ENCODE measurements at places on chromosomes 5 and 9.

DNA sequence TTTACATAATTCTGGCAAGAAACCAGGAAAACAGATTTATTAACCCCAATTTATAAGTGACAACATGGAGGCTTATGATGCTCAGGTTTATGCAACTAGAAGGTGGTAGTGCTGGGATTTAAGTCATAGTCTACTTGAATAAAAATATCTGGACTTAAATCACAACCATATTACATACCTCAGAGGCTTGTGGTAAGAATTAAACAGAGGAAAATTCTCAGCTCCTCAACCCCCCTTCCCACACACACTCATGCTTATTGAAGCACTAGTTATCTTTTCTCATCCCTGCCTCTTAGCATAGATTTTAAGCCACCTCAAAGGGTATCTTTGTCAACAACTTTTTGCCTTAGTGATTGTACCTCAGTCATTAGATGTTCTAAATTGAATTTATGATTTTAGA lies 731.0 kb downstream of the PRELID2 start:
- no peak for DNase-seq

DNA sequence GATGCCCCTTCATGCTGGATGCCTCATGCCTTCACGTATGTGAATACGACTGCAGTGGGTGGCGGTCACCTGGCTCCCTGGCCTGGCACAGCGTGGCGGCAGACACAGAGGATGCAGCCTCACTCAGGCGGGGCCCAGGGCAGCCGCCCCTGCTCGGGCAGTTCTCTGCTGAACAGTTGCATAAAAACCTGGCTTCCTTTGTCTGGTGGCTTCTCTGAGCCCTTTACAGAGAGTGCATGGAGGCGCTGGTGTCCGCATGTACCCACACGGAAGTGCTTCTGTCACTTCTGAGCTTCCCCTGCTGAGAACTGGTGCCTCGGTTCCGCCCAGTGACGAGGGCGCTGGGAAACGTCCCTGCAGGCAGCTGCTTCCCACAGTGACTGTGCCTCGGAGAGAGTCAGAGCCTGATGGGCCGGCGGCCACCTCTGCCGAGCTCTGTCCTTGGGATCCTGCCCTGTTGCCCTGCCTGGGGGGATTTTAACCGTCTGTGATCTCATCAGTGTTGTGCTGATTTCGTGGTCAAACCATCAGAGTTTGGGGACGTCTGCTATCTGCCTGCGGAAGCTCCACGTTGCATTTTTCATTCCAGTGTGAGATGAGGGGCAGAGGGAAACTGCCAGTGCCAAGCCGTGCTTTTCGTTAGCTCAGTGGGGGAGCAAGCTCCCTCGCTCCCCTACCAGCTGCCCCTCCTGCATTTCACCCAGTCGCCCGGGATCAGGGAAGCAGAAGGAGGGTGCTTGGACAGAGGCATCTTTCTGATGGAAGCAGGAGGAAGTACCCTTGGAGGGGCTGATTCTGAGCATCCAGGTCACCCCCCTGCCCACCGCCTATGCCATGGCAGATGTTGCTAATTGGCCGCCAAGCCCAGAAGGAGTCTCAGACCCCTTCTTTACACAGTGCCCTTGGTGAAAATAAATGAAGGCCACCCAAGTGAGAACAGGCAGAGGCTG lies 153.0 kb upstream of the COL5A1 start:
- DNase-seq: no peak

GRCh38 chr9:16825971-16826625 lies 44.4 kb downstream of the BNC2 start:
- no peak for DNase-seq

DNA sequence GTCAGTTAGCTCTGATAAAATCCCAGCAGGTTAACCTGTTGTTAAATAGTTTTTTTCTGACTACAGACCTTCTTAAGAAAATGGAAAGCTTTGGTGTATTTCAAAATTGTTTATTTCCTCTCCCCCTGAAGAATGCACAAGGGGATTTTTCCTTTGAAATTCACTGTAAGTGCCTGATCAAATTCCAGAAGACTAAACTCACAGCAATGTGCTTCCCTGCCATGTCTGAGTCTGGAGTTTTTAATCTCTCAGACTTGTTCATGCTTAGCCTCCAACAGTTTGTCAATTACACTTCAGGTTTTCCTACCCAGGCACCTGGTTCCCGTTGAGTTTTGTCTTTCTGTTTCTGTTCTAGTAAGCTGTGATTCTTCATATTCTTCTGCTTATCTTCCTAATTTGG lies 961.6 kb upstream of the CDH18 start:
- DNase-seq: no peak

DNA sequence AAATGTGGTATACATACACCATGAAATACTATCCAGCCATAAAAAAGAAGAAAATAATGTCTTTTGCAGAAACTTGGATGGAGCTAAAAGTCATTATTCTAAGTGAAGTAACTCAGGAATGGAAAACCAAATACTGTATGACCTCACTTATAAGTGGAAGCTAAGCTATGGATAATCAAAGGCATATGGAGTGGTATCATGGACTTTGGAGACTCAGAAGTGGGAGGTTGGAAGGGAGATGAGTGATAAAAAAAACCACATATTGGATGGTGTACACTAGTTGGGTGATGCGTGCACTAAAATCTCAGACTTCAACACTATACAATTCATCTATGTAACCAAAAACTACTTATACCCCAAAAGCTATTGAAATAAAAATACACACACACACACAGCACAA lies 24.5 kb downstream of the ADAMTS12 start:
- DNase-seq: no peak

- DNase-seq: no peak
Observed at GRCh38 chr9:79046401-79046800, 525.4 kb upstream of the TLE4 start.

DNA sequence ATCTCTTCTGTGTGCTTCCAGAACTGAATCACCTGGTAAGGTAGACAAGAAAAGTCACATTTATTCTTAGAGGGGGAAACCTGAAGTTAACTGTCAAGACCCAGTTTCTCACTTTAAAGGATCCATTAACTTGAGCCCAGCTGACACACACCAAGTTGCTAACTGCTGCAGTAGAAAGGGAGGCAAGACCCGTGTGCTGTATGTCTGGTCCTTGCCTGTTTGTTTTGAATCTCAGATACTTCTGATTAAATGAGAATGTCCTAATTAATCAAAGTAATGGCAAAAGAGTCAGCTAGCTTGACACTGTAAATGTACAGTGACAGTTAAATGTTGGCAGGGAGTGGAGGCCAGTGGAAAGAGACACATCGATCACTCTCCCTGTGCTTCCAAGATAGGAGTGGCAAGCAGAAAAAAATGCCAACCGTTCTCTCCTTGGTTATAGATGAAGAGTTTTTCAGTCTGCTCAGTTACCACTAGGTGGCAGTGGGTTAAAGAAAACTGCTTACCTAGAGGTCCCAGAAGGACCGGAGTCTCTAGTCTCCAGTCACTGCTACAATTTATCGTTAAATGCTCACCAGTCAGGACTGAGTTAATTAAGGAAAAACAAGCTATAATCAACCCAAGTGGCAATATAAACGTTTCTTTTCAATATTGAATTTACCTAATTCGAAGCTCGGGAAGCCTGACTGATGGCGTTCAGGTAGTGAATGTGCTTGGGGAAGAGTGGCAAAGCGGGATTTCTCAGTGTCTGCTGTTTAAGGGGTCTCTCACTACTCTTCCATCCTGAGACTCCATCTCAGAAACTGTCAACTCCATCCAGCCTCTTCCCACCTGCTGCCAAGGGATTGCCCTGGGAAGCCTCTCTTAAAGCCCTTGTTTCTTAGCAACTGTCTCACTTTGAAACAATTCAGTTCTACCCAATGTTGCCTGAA lies 18.4 kb downstream of the LSM11 start:
- peak; percentile 91 for DNase-seq

- DNase-seq: no peak
Observed at GRCh38 chr9:84758817-84759216, 89.3 kb downstream of the NTRK2 start.

DNA sequence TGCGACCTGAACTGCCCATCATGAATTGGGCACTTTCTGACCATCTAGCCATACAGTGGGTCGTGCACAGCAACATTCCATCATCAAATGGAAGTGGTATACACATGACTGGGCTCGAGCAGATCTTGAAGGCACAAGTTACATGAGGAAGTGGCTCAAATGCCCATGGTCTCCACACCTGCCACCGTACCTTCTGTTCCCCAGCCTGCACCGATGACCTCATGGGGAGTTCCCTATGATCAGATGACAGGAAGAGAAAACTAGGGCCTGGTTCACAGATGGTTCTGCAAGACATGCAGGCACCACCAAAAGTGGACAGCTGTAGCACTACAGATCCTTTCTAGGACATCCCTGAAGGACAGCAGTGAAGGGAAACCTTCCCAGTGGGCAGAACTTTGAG lies 21.8 kb downstream of the MTMR12 start:
- DNase-seq: no peak

DNA sequence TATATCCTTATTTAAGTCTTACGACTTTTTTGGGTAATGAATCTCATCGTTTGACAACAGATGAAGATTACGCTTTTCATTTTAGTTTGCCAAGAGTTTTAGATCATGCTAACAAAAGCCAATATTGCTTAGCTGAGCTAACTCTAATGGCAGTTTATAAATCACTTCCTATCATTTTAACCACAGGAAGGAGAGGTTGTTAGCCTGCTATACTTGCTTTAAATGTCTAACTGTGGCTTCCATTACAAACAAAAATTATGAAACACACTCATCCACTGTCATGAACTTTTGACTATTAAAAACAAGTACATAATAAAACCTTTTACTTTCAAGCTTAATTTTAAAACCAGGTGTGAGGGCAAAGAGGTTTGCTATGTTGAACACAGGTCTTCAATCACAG lies 53.7 kb upstream of the ANKH start:
- DNase-seq: no peak

- DNase-seq: peak; percentile 16
Observed at GRCh38 chr5:141512911-141513626, 24.2 kb downstream of the PCDHGC5 start.

- DNase-seq: no peak
Observed at GRCh38 chr9:134855900-134856377, 24.7 kb upstream of the FCN2 start.

DNA sequence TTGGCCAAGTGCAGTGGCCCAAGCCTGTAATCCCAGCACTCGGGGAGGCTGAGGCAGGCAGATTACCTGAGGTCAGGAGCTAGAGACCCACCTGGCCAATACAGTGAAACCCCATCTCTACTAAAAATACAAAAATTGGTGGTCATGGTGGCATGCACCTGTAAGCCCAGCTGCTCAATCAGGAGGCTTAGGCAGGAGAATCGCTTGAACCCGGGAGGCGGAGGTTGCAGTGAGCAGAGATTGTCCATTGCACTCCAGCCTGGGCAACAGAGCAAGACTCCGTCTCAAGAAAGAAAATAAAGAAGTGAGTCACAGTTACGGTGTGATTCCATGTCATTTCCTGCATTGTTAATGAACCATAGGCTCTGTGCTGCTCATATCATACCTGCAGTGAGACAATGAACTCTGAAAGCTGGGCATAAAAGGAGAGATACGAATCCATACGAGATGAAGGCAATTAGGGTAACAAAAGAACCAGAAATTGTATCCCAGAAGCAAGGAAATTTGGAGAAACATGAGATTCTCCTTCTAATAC lies 44.6 kb downstream of the TIMD4 start:
- DNase-seq: no peak

GRCh38 chr5:119614838-119615237 lies 14.5 kb upstream of the FAM170A start:
- DNase-seq: no peak
